ENCODE measurements at places on chromosomes 7 and 10.

- no peak for DNase-seq
These were observed 364.1 kb downstream of the GATA3 start for GRCh38 chr10:8418631-8419030.

GRCh38 chr10:92238586-92239098 is 52.2 kb downstream of the CPEB3 start:
- no peak for DNase-seq

GRCh38 chr7:11848251-11848650 is 16.3 kb upstream of the THSD7A start:
- DNase-seq: no peak

- no peak for DNase-seq
These were observed 44.0 kb downstream of the HIPK2 start for GRCh38 chr7:139733751-139734150.

- no peak for DNase-seq
These were observed 292.5 kb downstream of the WDR37 start for GRCh38 chr10:1348773-1349050.
